ENCODE measurements at places on chromosomes 2 and 18.

DNA sequence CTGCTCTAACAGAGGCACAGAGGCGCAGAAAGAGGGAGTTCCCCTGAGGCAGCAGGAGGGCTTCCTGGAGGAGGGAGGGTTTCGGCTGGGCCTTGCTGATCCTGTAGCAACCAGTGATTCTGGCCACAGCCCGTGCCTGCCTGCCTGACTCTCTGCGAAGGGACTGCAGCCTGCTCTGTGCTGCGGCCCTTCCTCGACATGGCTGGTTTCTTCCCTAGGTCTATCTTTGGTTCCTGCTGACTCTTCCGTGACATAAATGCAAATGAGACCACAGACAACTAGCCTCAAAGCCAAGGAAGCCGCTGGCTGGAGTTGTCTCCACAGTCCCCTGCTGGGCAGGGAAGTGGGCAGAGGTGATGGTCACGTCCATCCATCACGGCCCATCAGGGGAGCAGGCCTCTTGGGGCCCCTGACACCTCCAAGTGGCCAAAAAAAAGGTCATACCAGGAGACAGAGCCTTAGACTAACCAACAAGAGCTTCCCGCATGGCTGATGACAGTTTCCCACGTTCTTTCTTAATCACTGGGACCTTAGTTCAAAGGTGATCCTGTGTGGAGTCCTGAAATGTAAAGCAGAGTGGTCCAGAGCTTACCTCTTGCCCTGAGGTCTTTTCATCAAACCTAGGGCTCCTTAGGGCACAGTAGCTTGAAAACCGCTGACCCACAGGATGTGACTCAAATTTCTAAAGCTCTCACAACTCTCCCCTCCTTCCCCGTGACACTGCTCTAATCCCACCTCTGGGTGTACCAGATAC is 55.3 kb downstream of the HS1BP3 start:
- DNase-seq = no peak

GRCh38 chr2:237774811-237775553 is 23.6 kb upstream of the RBM44 start:
- no peak for DNase-seq

DNA sequence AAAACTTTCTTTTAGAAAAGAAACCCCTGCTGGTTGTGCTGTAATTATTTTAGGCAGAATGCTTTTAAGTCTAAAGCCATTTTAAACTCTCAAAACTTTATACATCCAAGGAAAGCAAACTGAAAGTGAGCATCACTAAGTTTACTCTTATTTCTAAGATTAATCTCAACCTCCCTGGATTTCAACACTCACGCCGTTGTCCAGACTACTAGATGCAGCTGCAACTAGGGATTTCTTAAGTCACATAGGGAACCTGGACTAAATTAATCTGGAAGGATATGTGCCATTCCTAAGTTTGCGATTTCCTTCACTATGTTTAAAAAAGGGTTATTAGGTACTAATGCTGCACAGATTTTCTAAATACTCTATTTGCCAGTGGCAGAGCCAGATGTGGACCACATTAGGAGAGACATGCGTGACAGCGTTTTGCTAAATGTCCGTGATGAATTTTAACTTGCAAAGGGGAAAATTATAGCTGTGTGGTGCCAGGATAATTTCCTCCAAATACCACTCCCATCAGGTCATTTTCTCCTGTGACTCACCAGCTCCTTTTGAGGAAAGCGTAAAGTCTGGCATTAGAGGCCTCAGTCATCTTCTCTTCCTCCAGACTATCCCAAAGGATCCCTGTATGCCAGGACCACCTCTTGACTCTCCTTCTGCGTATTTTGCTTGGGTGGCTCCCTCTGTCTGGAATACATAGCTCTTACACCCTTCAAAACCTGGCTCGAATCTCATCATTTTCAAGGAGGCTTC is 143.7 kb downstream of the ATL2 start:
- peak; percentile 45 for DNase-seq

DNA sequence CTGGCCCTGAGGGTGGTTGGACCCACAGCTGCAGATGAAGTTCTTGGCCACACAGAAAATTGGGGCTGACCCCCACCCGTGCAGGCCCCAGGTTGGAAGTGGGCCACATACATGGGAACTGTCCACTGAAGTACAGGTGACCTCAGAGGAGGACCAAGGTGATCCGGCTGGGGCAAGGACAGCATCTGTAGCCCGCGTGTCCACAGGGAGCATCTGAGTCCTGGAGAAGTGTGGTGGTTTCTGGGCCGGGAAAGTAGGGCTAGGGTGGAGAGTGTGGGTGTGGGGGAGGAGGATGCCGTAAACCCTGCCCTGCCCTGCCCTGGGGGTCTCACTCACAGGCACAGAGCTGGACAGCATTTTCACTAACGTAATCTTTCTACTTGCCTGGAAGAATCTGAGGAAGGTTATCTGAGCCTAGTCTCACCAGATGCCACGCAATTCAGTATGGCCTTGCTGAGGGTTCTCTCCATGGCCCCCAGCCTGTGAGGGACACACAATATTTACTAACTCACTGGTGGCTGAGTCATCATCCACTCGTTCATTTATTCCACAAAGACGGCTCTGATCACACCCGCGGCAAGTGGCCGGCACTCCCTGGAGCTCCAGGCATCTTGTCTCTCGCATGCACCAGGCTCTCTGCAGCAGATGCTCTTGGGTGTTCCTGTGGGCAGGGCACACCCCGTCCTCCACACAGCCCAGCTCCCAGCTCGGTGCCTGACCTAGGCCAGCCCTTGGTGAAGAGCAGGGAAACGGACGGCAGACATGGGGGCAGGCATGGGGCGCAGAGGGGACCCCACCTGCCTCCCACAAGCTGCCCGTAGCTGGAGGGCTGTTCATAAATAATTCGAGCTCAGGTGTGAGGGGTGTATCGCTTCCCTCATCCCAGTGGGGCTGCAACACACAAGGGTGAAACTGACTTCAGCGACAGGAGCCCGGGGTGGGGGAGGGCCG is 51.2 kb downstream of the INHBB start:
- no peak for DNase-seq

DNA sequence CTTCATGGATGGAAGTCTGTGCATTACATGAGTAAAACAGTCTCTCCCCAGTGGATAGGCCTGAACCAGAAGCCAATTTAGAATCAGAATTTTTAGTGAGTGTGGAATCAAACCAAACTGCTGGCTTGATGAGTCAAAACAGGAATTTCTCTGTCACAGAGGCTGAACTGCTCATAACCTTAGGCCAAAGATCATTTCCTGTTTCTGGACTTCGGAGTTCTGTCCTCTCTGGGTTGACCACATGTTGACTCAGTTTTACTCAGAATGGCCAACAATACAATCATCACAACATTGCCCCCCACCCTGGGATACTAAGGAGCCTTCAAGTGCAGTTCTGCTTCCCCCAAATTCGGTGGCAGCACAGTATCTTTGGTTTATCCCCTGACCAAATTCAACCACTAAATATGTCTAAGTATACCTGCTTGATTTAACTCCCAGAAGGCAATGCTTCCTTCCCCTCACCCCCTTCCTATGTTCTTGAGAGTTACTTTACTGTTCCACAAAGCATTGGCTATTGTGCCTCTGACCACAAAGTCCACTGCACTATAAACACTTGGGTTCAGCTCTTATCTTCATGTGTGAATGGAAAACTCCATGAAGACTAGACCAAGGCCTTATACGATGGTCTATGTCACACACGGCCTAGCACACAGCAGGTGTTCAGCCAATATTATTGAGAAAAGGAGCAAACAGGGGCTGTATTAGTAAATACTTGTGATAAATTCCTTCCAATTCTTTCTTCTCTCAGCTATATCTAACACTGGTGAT is 67.8 kb downstream of the NXPH2 start:
- DNase-seq = no peak

- no peak for DNase-seq
Measured at GRCh38 chr2:11856095-11856494, 109.7 kb downstream of the LPIN1 start.

- no peak for DNase-seq
Measured at GRCh38 chr2:108884619-108885018, 98.0 kb downstream of the CCDC138 start.

DNA sequence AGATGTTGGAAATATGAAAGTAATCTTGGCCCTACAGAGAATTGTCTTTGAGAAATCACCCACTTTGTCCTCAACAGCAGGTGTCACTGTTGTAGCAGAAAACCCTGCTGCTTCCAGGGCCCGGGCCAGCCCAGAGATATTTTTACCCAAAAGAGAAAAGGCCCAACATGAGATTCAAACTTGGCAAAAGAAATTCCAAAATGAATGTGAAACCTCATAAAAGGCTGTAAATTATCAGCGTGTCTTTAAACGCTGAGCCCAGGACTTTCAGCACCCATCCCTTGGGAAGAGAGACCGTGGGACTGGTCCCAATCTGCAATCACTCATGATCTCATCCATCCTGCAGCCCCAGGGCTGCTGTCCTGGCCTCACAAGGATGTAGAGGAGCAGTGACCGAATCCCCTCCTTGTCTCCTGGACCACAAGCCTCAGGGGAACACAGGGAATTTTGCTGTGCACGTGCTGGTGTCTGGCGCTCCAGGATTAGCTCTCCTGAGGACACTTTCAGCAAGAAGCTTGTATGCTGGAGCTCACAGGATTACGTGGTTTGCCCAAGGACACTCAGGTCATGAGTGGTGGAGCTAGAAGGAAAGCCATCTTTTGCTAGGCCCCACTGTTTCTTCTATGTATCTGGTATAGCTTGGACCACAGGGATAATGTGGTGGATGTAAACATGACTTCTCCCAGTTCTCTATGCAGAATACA is 202.1 kb downstream of the RNF144A start:
- DNase-seq = no peak

- DNase-seq = no peak
Measured at GRCh38 chr2:169452080-169452479, 27.2 kb upstream of the BBS5 start.

GRCh38 chr18:75915941-75916623 is 488.6 kb upstream of the SMIM21 start:
- DNase-seq = no peak

DNA sequence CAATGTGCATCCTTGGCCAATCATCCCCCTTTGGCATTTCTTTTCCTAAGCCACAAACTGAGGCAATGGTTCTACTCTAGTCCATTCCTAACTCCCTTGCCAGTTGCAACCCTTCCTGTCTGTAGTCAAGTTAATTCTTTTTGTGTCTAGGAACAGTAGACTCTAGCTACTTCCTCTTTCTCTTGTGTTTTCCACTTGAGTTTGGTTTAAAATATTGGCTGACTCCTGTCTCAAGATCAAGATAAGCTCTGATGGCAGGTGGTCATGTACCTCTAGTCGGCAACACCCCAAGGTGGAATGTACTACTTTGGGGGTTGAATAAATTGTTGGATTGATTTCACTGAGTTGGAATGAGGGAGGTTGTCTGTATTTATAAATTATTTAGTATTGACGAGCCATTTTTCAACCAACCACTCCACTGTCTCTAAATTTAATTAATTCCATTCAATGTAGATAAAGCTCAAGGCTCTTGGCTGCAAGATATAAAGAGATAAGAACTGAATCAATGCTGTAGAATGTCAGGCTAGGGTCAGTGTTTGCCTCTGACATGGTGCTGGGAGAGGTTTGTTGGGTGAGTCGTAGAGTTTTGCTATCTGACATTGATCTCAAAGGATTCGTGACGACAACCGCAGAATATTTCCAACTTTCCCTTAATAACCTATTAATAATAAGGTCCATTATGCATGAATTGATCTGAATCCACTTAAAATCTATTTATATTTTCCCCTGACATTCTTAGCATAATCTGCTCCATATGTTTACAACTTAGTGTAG is 188.7 kb upstream of the APCDD1 start:
- no peak for DNase-seq

DNA sequence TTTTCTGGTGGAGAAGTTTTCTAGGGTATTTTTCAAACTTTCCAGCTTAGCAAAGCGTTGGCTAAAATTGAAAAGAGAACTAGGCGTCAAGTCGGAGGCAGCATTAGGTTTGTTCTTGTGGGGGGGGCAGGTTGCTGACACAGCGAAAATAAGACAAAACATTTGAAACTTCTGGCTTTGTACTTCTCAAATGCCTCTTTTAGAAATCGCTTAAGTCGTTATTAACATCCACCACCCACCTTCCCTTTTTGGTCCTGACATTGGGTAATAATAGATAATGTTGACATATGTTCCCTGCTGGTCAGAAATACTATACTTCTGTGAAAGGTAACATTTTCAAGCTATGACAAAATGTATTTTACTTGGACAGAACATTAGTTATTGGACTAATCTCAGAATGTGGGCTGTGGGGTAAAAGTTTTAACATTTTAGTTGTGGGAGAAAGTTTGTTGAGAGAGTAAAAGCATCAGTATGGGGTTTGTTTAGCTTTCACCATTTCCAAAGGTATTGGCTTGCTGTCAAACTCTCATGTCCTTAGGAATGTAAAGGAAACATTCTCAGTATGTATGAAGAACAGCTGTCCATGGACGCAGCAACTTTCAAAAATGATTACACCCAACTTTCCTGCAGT is 88.1 kb upstream of the ZEB2 start:
- DNase-seq = peak; percentile 78

GRCh38 chr2:88221365-88221942 is 51.3 kb downstream of the THNSL2 start:
- DNase-seq = no peak

GRCh38 chr2:9167718-9168657 is 38.6 kb upstream of the ASAP2 start:
- no peak for DNase-seq

- DNase-seq = peak; percentile 17
Measured at GRCh38 chr2:216426166-216426777, 14.0 kb downstream of the SMARCAL1 start.

GRCh38 chr2:134141598-134142340 is 112.1 kb upstream of the MGAT5 start:
- DNase-seq = no peak

DNA sequence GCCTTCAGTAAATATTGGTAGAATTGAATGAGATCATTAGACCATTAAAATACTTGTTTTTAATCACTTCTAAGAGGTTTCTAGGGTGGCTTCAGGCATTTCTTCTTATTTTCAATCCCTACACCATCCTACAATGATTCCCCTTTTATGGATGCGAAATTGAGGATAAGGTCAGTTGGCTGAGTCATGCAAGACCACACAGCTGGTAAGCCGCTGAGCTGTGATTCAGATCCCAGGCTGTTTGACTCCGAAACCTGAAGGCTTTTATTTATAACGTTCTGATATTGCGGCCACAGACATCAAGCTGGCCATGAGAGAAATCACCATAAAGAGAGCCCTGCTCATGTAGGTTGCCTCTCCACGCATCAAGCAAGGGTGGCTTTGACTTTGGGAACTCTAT is 133.4 kb downstream of the VAPA start:
- DNase-seq = peak; percentile 49

GRCh38 chr2:122929347-122929746 is 1095.7 kb upstream of the CNTNAP5 start:
- no peak for DNase-seq

DNA sequence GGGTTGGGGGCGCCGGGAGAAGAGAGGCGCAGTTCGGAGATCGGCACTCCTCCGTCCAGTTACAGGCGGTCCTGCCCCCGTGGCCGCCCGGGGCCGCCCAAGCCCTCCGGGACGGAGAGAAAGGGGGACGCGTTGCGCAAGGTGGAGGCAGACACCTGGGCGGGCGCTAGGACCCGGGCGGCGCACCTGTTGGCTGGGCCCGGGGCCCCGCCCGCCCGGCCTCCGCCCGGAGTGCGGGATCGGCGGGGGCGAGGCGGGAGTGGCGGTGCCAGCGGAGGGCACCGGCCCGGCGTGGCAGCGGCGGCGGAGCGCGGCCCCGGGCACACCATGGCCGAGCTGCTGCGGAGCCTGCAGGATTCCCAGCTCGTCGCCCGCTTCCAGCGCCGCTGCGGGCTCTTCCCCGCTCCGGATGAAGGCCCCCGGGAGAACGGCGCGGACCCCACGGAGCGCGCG is at the start of gene SGPP2:
TSS of gene SGPP2 (plus strand) at position 268 of the 453 bp plus-strand sequence. CDS start at position 328, 60 bp downstream.
- DNase-seq = no peak
